ENCODE measurements at places on chromosomes 6 and 20. TPM values are rescaled to one million over a fixed set of nuclear protein-coding genes. Genes with fewer than 3 reads are reported as not detected.

Gene TMEM74B
- total RNA-seq, result 1.1 TPM

Gene PLCB4
- 1.5 TPM for total RNA-seq

Gene C20orf144
- not detected for total RNA-seq

Gene LAMA2
- total RNA-seq, result 0.28 TPM

Gene LMBRD1
- 17.9 TPM for total RNA-seq

Gene CCN5
- total RNA-seq, result 15.2 TPM

All from Panc1 (cell line).